Stimulated activated CD4-positive, alpha-beta T cell treated with anti-CD3 and anti-CD28 coated beads, Interleukin-1b, Interleukin-23, amount 100 ng/mL, for 1 hour (primary cell): ENCODE measurements at places on chromosomes 5 and 9.

DNA sequence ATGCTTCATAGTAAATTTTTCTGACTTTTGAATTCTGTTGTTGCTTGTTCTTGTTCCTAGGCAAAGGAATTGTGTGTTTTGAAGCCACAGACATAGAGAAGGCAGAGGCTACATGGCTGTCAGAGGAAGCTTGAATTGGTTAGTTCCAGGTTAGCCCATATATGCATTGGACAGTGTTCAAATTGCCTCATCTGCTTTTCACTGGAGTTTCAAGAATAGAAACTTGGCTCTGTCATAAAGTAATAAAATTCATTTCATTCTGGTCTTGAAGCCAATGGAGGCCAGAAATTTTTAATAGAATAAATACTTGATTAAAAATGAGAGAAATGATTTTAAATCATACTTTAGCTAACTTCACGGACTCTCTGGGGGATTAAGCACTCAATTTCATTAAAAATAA, 178.0 kb downstream of the YIPF5 start:
- DNase-seq: no peak

DNA sequence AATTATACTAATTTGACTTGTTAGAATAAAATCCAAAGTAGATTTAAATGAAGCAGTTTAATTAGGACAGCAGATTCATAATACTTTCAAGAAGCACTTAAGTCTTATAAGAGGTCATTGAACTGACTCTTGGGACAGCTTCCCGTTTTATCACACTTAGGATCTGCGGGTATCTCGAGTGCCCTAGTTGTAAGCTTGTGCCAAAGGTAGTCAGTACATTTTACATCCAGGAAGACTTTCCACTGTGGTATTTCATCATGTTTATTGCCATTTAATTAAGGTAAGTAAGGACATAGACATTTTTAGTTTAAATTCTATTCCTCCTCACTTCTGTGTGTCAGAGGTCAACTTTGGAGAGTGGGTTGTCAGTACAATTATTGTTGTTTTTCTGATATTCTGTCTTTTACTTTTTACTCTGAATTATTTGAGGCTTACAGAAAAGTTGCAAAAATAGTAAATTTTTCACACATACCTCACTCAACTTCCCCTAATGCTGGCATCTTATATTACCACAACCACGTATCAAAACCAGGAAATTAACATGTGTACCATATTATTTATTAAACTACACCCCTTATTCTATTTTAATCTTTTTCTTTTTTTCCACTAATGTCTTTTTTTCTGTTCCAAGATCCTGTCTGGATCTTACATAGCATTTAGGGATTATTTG, 7.5 kb upstream of the ZNF367 start:
- no peak for DNase-seq

DNA sequence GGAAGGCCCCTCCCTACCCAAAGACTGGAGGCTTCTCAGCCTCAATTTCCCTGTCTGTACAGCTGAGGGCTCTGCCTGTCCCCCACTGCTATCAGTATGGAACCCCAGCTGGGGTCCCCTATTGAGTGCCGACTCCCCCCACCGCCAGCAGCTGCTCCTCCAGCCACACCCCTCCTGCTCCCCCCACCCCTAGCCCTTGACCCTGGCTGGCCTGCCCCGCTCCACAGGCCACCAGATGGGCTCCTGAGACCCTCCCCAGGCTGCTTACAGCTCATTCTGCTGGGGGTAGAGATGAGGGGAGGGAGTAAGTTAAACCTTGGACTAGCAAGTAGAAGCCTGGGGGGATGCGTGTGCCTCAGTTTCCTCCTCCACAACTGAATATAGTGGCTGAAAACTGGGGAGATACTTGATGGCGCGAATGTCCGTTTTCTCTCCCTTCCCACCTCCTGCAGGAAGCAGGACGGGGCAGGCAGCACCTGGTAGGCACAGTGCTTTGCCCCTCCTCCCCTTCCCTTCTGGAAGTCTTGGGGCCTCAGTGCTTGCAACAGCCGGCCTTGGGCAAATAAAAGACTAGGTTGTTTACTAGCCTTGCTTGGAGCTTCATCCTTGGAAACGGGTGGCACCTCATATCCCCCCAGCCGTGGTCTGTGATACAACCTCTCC, 19.1 kb downstream of the URM1 start:
- DNase-seq: no peak

DNA sequence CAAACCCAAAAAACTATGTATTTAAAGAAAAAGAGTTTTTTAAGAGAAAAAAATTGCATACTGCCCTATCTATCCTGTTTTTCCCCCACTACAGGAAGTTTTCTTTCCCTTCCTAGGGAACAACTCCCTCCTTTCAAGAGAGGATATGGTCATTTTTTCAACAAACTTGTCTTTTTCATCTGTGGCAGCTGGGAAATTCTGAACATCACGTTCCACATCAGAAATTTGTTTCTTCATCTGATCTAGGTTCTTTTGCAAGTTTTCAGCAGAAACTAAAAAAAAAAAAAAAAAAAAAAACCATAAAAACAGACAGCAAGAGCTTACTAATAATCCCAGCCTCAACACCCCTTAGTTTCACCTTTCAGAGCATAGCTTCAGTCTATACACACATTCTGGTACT, 38.5 kb downstream of the PCDHGC5 start:
- no peak for DNase-seq

GRCh38 chr9:87447547-87448432, 49.9 kb upstream of the DAPK1 start:
- no peak for DNase-seq

DNA sequence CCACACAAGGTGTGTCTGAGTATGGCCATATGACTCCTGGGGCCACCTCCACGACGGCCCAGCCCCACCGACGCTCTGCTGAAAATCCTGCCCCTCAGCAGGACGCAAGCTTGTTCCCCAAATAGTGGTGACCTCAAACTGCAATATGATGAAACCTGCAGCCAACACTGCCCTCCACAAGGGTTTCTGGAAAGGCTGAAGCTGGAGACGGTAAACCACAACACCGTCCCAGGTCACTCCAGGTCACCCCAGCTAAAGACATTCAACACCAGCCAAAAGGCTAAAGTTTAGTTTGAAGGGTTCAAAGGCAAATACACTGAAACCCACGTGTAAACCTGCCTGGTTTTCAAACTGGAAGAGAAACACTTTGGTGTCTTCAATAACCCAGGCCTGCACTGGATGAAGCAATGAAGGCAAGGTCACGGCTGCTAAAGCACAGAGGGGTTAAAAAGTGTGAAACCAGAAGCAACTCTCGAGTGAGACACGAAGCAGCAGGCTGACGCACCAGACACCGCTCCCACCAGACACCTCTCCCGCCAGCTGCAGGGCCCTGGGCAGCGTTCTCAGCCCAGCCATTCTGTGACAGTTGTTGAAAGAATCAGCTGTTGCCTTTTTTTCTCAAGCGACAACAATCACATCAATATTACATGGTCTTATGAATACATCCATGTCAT, 1.8 kb upstream of the LHX3 start:
- DNase-seq: no peak

- no peak for DNase-seq
Observed at GRCh38 chr5:114903767-114904166, 265.9 kb downstream of the TRIM36 start.

DNA sequence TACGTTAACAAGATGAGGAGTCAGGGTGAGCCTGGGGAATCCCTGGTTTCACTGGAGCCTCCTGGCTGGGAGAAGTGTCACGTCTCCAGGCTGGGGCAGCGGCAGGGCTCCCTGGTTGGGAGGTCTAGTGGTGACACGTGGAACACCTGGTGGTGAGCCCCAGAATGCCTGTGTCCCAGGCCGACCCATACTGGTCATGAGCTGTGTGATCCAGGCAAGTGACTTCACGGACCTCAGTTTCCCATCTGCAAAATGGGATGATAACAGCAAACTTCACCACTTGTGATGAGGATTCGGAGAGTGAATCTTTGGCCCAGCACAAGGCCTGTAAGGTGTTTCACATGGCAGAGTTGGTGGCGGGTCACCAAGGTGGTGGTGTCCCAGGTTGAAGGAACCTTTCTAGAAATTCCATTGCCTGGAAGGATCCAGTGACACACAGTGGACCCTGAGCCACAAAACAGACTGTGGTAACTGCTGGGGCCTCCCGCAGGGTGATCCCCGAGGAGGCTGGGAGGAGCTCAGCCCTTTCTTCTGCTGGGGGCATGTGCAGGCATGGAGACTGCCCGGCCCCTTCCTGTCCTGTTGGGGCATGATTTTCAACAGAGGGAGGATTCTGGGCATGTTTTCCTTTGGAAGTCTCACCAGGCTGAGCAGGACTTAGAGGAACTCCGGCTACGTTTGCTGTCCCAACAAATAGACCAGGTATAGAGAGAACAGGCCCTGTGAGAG, 153.9 kb upstream of the IER5L start:
- DNase-seq: no peak

DNA sequence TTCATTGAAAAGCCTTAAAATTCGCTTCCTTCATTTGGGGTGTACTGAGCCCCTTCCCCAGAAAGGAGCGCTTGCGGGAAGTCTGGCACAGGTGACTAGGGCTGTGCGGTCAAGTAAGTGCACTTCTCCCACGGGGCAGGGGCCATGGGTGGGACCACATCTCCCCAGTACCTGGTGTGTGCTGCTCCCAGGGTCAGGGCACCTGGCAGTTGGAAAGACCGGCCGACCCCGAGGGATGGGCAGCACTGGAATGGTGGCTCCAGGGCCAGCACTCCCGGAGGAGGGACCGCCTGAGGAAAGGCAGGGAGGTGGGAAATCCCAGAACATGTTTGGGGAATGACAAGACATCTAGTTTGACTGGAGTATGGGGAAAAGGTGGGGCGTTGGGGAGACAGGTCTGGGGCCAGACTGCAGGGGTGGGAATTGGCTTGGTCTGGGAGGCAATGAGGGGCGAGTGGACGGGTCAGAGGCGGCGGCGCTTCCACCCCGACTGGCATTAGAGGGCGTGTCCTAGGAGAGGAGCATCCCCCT, 727 bp upstream of the GLIPR2 start:
- DNase-seq: no peak

- no peak for DNase-seq
Observed at GRCh38 chr5:54845567-54845941, 139.8 kb downstream of the ESM1 start.

- no peak for DNase-seq
Observed at GRCh38 chr5:89015409-89015808, 132.4 kb upstream of the MEF2C start.

GRCh38 chr5:55481293-55481855, 53.4 kb downstream of the PLPP1 start:
- DNase-seq: no peak

DNA sequence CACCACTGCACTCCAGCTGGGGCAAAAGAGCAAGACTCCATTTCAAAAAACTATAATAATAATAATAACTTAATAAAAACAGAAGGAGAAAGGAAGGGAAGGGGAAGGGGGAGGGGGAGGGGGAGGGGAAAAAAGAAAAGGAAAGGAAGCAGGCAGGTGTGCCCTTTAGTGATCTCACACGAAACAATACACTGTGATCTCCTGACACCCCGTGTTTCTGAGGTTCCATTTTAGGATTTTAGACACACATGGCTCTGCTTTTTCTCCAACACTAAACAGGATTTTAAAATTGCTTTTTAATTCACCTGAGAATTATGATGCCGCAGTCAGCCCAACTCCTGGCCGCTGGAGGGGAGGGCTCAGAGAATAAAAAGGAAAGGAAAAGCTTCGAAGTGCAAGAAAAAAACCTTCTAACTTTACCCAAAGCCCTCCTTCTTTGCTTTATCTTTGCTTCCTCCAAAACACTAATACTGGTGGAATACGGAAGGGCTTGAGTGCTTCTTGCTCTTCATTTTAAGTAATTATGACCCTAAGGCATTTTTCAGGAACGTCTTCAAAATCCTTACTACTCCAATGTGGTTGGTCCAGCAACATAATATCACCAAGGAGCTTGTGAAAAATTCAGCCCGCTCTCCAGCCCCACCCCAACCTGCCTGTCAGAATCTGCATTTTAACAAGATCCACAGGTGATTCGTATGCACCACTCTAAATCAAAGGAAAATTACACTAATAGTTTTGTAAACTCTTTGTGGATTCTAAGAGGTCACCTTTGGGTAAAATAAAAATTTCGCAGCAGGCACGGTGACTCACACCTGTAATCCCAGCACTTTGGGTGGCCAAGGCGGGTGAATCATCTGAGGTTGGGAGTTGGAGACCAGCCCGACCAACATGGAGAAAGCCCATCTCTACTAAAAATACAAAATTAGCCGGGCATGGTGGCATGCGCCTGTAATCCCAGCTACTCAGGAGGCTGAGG, 66.0 kb downstream of the MYO10 start:
- DNase-seq: no peak

DNA sequence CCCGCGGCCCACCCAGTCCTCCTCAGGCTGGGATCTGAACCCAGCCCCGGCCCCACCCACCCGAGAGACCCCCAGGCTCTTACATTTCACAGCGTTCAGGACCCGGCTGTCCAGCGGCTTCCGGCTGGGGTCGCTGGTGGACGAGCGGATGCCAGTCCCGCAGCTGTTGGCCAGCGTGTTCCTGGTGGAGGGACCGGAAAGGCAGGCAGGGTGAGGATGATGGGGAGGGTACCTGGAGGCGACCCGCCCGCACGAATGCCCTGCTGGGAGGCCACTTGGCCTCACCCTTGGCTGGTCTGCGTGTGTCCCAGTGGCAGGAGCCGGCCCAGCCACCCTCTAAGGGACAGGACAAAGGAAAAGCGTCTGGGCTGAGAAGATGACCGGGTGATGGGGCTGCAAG, 51.9 kb upstream of the UBAC1 start:
- no peak for DNase-seq

- no peak for DNase-seq
Observed at GRCh38 chr9:99150451-99151171, 45.7 kb downstream of the TGFBR1 start.

DNA sequence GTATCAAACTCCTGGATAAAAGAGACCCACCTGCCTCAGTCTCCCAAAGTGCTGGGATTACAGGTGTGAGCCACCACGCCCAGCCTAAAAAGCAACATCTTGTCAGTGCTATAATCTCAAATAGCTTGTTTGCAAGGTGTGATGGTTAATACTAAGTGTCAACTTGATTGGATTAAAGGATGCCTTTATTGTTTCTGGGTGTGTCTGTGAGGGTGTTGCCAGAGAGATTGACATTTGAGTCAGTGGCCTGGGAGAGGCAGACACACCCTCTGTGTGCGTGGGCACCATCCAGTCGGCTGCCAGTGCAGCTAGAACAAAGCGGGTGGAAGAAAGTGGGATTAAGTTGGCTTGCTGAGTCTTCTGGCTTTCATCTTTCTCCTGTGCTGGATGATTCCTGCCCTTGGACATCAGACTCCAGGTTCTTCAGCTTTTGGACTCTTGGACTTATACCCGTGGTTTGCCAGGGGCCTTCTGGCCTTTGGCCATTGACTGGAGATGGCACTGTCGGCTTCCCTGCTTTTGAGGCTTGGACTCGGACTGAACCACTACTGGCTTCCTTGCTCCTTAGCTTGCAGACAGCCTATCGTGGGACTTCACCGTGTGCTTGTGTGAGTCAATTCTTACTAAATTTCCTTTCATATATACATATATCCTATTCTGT, 28.1 kb downstream of the TARS1 start:
- no peak for DNase-seq

DNA sequence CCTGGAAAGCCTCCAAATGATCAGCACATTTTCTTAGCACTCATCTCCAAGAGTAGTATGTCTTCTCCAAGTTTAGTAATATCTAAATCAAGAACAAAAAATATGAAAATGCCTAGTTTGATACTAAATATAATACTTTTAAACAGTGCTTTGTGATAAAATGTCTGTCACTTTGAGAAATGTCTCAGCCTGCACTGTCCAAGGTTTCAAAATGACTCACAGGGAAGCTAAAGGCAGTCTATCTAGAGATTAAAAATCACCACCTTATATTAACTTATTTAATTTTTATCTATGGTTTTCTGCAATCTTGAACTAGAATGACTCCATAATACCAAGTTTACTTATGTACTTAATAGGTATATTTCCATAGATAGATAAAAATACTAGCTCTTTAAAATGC, 633.0 kb upstream of the C9orf72 start:
- DNase-seq: no peak

GRCh38 chr9:110248361-110248760, 7.9 kb downstream of the TXN start:
- no peak for DNase-seq
